ENCODE measurements at places on chromosomes 16 and 17. TPM values are rescaled to one million over a fixed set of nuclear protein-coding genes. Genes with fewer than 3 reads are reported as not detected.

The MPP2 gene
- total RNA-seq: 13.9 TPM

The ICAM2 gene
- total RNA-seq: 7.3 TPM

The NDRG4 gene
- total RNA-seq: 230 TPM

The CACNA1H gene
- 14.7 TPM for total RNA-seq

The KRT13 gene
- total RNA-seq: not detected

The NLRC3 gene
- 0.41 TPM for total RNA-seq

The HID1 gene
- total RNA-seq: 17.1 TPM

The KRT16 gene
- total RNA-seq: not detected

The TM4SF5 gene
- not detected for total RNA-seq

The SGCA gene
- not detected for total RNA-seq

The HS3ST3A1 gene
- total RNA-seq: 0.41 TPM

The PLXDC1 gene
- total RNA-seq: 9.8 TPM

The MT1F gene
- total RNA-seq: 1.2 TPM

The CTRB1 gene
- total RNA-seq: not detected

The OR2C1 gene
- total RNA-seq: 0.82 TPM

The DVL2 gene
- 53.4 TPM for total RNA-seq

The NOD2 gene
- under 0.01 TPM for total RNA-seq

The TMEM88 gene
- total RNA-seq: 1.2 TPM

The GLOD4 gene
- 81.5 TPM for total RNA-seq

The GAS7 gene
- total RNA-seq: 67.7 TPM

The BAHCC1 gene
- 5.7 TPM for total RNA-seq

The TP53TG3F gene
- total RNA-seq: not detected

The MYH1 gene
- not detected for total RNA-seq

The ASIC2 gene
- total RNA-seq: 28.9 TPM

The IRX6 gene
- under 0.01 TPM for total RNA-seq

The ALOX12B gene
- not detected for total RNA-seq

The P2RX5 gene
- 5.3 TPM for total RNA-seq

The SUPT4H1 gene
- total RNA-seq: 35.1 TPM

The USH1G gene
- total RNA-seq: 0.41 TPM

The KIF18B gene
- 0.41 TPM for total RNA-seq

The HCRT gene
- 0.41 TPM for total RNA-seq

The PER1 gene
- total RNA-seq: 6.5 TPM

The TEKT1 gene
- 0.41 TPM for total RNA-seq

The ATP2C2 gene
- 6.1 TPM for total RNA-seq

The MARVELD3 gene
- total RNA-seq: not detected

The PRSS8 gene
- total RNA-seq: not detected

The TSPAN10 gene
- not detected for total RNA-seq

The IL21R gene
- 0.41 TPM for total RNA-seq

The ORC6 gene
- total RNA-seq: 6.5 TPM

The ADAD2 gene
- not detected for total RNA-seq

The CRAMP1 gene
- total RNA-seq: 8.2 TPM

The KCNG4 gene
- not detected for total RNA-seq

The RNFT1 gene
- 15.5 TPM for total RNA-seq

The ZNF750 gene
- not detected for total RNA-seq

The CACNG1 gene
- under 0.01 TPM for total RNA-seq

The GGT6 gene
- total RNA-seq: not detected

The KCTD5 gene
- total RNA-seq: 21.2 TPM

The SPHK1 gene
- 1.6 TPM for total RNA-seq

The KRTAP2-2 gene
- not detected for total RNA-seq

The KRTAP1-5 gene
- not detected for total RNA-seq

The ARHGAP44 gene
- total RNA-seq: 18.3 TPM

The QPRT gene
- total RNA-seq: 2.9 TPM

The BEAN1 gene
- 4.5 TPM for total RNA-seq
